ENCODE measurements at places on chromosomes 3 and 15.
A peak's percentile ranks its signal among the peaks of the same experiment; 100 is the strongest.

GRCh38 chr3:34646911-34647460 is 848.6 kb downstream of the PDCD6IP start:
- no peak for DNase-seq

- no peak for DNase-seq
Observed at GRCh38 chr3:138232705-138233364, 45.7 kb downstream of the ARMC8 start.

GRCh38 chr3:168950622-168951021 is 712.9 kb downstream of the MECOM start:
- no peak for DNase-seq

DNA sequence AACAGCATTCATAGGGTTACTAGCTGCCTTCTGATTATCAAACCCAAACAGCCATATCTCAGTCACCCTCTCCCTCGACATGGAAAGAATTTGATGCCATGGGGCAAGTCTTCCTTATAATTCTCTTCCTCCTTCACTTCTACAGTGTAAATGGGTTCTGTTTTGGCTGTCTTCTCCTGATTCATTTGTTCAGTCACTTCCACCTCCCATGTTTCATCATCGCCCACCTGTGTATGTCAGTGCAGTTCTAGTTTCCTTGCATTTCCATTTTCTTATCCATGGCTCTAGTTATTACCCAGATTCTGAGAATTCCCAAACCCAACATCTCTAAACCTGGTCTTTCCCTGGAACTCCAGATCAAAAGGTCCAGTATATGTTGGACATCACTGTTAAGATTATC is 41.0 kb downstream of the RIOX2 start:
- no peak for DNase-seq

- DNase-seq: no peak
Observed at GRCh38 chr15:59405079-59405478, 32.4 kb upstream of the MYO1E start.

GRCh38 chr15:54026891-54027290 is 48.6 kb downstream of the UNC13C start:
- no peak for DNase-seq

- DNase-seq: no peak
Observed at GRCh38 chr15:59221511-59222505, 15.2 kb downstream of the LDHAL6B start.

DNA sequence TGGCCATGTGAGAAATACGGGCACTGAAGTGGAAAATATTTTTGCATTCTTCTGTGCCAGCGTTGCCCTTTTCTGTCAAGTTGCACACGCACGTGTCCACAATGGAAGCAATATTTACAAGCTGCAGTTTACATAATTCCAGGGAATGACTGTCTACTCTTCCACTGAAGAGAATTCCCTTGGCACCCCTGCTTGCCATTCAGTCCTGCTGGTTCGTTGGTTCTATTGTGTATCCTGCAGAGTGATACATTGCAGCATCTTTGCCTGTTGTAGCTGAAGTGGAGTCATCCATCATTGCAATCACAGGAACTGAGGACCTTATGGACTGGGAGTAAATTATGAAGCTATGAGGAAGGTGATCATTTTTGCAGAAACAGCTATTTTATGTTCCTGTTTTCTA is 759.4 kb downstream of the ROBO2 start:
- DNase-seq: no peak

GRCh38 chr3:36595511-36595910 is 168.8 kb downstream of the DCLK3 start:
- no peak for DNase-seq

- DNase-seq: no peak
Observed at GRCh38 chr3:48296699-48297098, 36.8 kb downstream of the SPINK8 start.

GRCh38 chr3:63809607-63810006 is 9.5 kb upstream of the C3orf49 start:
- no peak for DNase-seq

- no peak for DNase-seq
Observed at GRCh38 chr3:151816091-151816604, 2.2 kb downstream of the AADAC start.

- peak; percentile 45 for DNase-seq
Observed at GRCh38 chr15:69576035-69576526, 123.5 kb downstream of the RPLP1 start.

GRCh38 chr15:65470866-65471265 is 46.6 kb downstream of the DPP8 start:
- no peak for DNase-seq

- DNase-seq: no peak
Observed at GRCh38 chr3:30943206-30943605, 48.7 kb upstream of the GADL1 start.

GRCh38 chr3:131091768-131092167 is 65.1 kb downstream of the NEK11 start:
- no peak for DNase-seq

- no peak for DNase-seq
Observed at GRCh38 chr15:42111924-42112323, 17.6 kb upstream of the PLA2G4D start.

DNA sequence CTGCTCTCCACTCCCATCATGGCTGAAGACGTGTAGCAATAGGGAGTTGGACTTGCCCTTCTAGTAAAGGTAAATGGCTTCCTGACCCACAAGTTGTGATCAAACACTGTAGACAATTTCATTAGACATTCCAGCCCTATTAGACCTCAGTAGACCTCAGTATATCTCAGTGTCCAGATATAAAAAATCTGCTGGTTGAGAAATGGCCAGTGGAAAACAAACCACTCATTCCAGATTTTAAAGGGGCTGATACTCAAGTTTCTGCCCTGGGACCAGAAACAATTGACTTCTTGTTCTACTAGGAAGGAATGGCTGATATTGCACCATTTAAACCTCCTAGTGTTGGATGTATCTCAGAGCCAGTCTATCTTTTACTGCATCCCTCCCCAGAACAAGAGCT is 613.2 kb downstream of the PDCD6IP start:
- DNase-seq: no peak

DNA sequence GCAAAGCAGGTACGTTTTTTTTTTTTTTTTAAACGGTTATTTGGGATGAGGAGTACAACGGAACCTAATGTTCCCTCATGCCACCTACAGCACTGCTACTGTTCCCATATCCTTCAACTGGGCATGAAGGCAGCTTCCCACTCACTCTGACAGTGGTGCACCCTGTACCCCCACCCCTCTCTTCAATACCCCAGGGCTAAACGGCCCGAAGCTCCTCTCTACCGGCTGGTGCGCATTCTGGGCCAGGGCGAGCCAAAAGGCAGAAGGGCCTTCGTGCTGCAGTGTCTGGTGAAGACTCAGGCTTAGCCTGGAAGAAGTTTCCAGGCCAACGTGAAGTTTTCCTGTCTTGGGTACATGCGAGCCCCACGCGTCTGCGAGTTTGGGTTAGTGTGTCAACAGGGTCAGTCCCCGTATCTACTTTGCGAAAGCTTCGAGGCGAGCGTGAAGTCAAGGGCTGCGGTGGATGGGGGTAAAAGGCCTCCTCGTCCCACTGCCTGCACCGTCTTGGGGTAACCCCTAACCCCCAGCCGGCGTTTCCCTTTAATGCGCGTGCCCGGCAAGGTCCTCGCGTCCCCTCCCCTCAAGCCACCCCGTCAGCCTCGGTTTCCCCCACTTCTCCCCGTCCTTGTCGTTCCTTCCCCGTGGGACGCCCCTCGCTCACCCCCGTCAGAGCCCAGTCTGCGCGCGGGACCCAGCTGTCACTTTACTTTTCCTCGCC is 765 bp upstream of the UBE2E2 start:
- DNase-seq: no peak

GRCh38 chr3:157130467-157131251 is 29.3 kb downstream of the CCNL1 start:
- DNase-seq: peak; percentile 76

DNA sequence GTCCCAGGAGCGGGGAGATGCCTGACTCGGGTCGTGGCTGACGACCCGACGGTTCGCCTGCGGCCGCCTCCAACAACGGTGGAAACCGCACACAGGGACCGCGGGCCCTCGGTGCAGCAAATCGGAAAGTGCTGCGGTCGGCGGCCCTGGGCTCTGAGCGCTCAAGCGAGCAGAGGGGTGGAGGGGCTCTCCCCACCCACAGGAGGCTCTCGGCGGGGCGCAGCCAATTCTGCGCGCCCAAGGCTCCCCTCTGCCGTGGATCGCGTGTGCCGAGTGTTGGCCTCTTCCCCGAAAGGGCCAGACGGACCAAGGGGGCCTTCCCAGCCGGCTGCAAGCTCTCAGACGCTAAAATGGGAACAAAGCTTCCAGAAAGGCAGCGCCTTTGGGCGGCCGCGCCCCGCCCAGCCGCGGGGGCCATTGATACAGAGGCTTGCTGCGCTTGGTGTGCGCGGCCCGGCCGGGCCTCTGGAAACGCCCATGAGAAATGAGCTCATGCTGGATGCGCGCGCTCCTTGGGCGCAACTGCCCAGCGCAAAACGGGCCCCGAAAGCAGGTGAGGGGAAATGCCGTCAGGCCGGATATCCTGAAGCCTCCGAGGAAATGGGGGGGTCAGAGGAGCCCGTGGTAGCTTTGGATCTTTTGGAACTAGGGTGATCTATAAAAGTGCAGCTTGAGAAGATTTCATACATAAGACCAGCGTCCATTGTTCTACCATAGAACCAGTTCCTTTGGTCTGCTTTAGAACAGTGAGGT is 1.2 kb upstream of the GSK3B start:
- DNase-seq: peak; percentile 86

DNA sequence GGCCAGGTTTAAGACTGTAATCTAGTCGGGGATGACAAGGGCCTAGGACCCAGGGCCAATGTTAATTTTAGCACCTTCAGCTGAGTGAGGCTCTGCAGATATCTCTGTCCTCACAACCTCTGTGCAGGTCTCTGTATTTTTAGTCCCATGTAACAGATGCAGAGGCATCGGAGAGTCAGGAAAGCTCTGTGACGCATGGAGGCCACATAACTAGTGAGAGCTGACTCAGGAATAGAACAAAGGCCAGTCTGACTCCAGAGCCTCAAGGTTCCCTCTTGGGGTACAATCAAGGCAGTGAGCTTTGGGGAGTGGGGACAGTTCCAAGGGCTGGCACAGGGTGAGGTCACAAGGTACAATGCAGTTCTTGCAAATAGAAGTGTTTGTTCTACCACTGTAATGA is 31.0 kb downstream of the FSTL1 start:
- no peak for DNase-seq

GRCh38 chr15:69660114-69660513 is 207.5 kb downstream of the RPLP1 start:
- DNase-seq: no peak

DNA sequence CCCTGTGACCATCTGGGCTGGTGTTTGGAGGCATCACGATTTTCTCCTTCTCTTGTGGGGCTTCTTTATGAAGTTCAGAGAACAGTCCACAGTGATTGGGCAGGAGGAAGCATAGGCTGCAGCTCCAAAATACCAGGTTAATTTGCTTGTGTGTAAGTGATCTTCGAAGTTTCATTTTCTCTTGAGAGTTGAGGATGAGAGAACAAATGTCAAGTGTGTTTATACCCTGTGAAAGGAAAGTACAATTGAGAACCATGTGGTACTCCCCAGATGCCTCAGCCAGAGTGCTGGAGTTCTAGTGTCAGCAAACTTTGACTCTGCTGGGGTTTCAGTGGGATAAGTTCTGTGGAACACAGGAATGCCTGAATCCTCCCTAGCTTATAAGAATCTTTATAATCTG is 357.1 kb upstream of the CFAP20DC start:
- no peak for DNase-seq

DNA sequence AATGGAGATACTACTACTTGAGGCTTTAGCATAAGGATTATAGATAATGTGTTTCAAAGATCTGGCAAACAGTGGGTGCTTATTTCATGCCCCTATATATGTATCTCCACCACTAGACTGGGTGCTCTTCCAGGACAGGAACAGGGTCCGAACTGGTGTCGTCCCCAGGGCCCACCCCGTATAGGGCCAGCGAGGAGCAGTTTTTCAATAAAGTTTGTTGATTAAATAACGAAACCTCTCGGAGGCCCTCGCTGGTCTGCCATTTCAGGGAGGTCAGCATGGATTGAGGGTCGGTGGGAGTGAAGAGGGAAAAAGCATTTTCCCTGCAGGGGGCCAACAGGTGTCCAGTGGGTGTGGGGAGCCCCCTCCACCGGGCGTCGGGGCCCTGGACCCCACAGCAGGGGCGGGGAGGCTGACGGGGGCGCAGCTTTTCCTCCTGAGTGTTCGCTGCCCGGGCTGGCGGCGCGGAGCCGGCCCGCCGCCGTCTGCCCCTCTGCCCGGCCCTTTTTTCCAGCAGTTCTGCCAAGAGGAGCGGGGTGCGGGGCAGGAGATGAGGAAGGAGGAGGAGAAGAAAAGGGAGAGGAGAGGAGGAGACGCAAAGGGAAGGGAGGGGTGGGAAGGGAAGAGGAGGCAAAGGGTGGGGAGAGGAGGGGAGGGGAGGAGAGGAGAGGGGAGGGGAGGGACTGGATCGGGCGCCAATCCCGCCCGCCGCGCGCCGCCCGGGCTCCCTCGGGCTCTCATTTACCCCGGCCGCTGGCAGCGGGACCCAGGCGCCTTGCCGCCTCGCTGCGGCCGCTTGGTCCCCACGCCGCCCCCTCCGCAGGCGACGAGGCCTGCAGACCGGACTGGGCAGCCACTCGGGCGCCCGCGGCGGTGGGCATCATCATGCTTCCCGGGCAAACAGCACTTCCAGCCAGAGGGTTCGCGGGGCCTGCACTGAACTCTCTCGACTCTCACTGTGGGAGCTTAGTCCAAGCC is 66.3 kb downstream of the ISG20 start:
- peak; percentile 90 for DNase-seq

DNA sequence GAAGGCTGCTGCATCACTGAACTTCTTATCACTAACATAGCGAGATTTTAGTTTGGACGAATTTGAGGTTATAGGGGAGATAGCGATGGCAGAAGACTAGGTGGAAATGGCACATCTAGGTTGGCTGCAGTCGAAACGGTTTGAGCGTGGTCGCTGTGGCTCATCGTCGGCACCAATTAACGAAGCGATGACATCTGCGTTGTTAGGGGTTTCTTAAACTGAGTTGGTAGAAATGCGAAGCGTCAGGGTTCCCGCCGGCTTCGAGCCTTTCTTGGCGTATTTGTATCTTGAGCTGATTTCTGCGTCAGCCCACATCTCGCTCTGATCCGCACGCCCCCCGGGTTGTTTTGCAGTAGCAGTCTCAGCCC is 319 bp downstream of the LNP1 start:
- DNase-seq: peak; percentile 29

DNA sequence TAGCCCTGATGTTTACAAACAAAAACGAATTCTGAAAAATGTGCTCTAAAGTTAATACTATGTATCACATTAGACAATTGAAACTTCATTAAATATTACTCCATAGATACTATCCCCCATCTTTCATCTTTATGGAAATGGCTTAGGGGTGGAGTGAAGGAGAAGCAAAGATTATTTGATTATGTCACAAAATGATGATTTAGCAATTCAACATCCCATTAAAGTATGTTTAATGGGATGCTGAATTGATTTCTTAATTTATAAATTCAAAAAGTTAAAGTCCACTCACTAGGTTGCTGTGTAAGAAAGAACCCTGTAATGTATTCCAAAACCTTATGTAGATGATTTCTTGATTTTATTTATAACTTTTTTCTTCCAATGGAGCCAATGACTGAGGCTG is 201.1 kb downstream of the WDR72 start:
- DNase-seq: no peak

DNA sequence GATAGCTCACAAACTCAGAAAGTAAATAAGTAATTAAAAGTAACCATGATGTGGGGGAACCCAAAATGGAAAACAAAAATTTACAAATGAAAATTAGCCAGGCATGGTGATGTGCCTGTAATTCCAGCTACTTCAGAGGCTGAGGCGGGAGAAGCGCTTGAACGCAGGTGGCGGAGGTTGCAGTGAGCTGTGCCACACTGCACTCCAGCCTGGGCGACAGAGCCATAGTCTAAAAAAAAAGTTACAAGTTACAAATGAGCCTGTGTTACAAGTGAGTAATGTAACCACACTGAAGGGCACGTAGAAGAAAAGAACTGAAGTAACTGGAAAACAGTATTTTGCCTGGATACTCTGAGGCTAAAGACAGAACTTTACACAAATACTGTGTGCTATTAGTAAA is 11.3 kb downstream of the EXOSC7 start:
- DNase-seq: no peak

All from tibial artery (tissue), 4 donors.